ENCODE measurements at places on chromosomes 4 and X. TPM values are rescaled to one million over a fixed set of nuclear protein-coding genes. Genes with fewer than 3 reads are reported as not detected.

Gene PDE5A
- 45.8 TPM for total RNA-seq

Gene LANCL3
- not detected for total RNA-seq

Gene RASL11B
- 4.8 TPM for total RNA-seq

Gene RS1
- total RNA-seq: not detected

All from myometrial cell (primary cell).